ENCODE measurements at places on chromosomes 5 and 9. TPM values are rescaled to one million over a fixed set of nuclear protein-coding genes. Genes with fewer than 3 reads are reported as not detected.

DNA sequence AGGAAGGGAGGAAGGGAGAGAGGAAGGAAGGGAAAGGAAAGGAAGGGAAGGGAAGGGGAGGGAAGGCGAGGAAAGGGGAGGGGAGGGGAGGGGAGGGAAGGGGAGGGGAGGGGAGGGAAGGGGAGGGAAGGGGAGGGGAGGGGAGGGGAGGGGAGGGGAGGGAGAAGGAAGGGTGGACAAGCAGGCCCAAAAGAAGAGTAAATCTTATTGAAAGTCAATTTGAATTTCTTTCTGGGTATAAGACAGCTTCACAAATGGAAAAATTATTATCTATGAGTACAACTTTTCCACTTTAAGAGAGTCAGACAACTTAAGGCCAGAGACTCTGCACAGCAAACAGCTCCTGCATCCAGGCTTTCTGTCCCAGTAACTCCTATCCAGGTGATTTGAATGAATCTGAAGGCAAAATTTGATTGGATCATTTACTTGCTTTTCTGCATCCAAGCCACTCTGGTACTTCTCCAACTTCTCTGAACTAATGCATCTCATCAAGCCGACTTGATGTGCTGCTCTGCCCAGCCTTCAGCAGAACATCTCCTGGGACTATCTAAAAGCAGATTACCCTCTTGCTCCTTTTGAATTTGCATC, 363.4 kb upstream of the KIF2A start:
- DNase-seq: no peak

GRCh38 chr5:5492087-5492933, 69.8 kb downstream of the ICE1 start:
- DNase-seq: peak; percentile 83

GRCh38 chr9:135329571-135330306, 149.8 kb upstream of the PPP1R26 start:
- DNase-seq: no peak

DNA sequence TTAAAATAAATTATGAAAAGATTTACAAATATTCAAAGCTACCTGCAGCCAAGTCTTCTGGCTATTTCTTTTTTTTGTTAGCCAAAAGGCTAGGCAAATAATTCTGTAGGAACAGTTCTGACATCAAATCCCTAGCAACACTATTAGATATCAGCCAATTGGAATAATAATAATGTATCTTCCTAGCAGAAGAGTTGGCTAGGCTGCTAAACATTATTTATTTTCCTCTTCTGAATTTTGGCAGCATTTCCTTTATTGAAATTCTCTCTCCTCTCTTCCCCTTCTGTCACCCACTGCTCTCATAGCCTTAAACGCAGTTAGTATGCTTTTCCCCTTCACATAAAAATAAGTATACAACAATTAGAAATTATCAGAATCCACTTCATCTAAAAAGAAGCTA, 42.6 kb downstream of the ZDHHC21 start:
- no peak for DNase-seq

NUTM2G gene
- total RNA-seq: not detected

GRCh38 chr5:170971-171800, 20.1 kb upstream of the LRRC14B start:
- no peak for DNase-seq

- no peak for DNase-seq
Observed at GRCh38 chr5:79802406-79802805, 112.8 kb downstream of the CMYA5 start.

DNA sequence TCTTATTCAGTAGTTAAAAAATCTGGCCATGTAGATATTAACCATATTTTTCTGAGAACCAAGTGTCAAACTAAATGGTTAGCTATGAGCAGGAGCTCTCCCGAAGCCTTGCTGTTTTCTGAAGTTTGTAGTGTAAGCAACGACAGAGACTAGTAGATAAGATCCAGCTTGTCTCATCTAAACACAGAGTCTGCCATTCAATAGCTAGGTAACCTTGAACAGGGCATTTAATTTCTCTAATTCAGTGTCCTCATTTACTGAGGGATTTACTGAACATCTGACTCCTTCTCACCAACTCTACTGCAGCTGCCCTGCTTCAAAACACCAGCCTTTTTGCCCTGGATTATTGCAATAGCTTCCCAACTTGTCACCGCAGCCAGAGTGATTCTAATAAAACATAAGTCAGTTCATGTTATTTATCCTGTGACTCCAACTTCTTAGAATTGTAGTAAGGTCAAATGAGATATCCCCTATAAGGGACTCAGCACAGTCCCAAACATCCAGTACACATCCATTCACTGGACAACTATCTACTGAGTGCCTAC, 337.0 kb downstream of the PLK2 start:
- no peak for DNase-seq

GRCh38 chr5:151680944-151681427, 5.7 kb downstream of the SPARC start:
- DNase-seq: no peak

DNA sequence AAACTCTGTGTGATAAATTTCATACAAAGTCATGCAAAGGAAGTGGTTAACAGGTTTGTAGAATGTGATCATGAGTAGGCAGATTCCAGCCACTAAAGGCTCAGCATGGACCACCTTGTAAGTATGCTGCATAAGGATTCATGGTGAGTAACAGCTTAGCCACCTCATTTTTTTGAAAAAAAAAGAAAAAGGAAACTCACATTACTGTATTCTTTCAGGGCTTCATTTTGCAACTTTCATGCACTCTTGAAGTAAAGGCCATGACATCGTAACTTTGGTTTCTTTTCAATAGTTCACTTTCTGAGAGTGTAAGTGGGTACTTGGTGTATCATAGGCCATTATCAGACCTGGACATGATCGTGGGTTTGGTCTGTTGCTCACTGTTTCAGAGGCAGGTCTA, 175.1 kb downstream of the PCSK1 start:
- no peak for DNase-seq

GRM6 gene
- not detected for total RNA-seq

GRCh38 chr5:36569491-36569890, 36.9 kb upstream of the SLC1A3 start:
- no peak for DNase-seq

TRUB2 gene
- 31.8 TPM for total RNA-seq

SYK gene
- total RNA-seq: not detected

GDF9 gene
- 1.3 TPM for total RNA-seq

DNA sequence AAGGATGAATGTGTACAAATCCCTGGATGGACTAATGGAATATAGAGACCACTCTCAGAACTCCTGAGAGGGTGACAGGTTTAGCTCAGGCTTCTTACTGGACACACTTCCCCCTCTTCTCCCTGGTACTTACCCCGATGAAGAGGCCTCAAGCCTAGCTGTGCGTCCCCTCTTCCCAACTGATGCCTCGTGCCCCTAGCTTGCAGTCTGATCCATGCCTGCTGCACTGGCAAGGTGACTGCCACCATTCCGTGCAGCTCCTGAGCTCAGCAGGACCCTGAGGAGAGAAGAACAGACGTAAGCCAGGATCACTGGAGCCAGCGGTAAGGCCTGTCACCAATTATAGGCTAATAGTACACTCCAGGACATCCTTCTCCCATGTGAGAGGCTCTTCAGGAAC, 5.5 kb upstream of the STOML2 start:
- no peak for DNase-seq

GRCh38 chr5:5364932-5365331, 57.5 kb upstream of the ICE1 start:
- no peak for DNase-seq

DNA sequence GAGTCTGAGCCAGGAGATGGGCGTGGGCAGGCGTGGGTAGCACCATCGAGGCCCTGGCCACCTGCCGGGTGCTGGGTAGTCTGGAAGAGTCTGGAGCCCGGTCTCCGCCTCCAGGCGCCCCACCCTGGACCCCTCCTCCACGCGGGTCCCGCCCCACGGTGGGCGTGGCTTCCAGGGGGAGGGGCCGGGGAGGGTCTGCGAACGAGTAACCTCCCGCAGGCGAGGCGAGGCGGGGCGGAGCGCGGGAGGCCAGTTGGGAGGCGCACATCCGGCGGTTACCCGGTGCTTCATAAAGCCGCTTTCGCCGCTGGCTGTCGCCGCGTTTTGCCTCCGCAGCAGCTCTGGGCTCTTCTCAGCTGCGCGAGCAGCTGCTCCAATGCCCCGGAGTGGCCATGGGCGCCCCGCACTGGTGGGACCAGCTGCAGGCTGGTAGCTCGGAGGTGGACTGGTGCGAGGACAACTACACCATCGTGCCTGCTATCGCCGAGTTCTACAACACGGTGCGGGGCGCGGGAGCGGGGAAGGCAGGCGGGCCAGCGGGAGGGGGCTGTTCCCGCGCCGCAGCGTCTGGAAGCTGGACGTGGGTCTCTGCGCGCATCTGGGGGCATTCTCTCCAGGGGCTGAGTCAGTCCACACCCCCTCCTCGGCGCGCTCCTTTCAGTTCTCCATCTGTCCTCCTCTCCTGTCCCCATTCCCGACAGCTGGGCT, at the start of gene ACER2:
ACER2 (plus strand) TSS at position 317 of the 708 bp plus-strand sequence; CDS start at position 393, 76 bp downstream.
- DNase-seq: peak; percentile 87

DNA sequence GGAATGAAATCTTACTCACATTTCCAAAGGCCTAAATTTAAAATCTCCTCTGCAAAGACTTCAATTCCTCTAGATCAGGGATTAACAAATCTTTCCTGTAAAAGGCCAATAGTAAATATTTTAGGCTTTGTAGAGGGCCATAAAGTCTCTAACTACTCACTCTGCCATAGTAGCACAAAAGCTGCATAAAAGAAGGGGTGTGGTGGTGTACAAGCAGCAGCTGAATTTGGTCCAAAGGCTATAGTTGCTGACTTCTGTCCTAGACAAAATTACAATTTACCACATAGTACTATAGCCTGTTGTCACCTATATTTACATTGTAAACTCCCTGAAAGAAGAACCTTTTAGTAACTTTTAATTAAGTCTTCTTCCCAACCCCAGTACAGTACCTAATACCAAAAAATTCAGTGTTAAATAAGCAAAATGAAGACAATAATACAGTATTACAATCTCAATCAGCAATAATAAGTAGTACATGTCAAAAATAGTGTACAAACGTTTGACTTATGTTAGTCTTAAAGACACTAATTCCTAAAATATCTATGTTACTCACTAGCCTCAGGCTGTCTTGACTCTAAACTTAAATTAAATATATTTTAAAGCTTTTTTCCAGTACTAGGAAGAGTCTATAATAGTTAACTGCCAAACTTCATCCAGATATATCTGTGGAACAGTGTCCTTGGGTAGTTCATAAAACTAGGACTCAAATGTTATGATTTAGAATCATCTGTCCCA, 6.9 kb downstream of the CETN3 start:
- no peak for DNase-seq

UBAP1 gene
- 55.1 TPM for total RNA-seq

GRCh38 chr9:33139421-33140228, 27.5 kb downstream of the B4GALT1 start:
- DNase-seq: peak; percentile 95

- DNase-seq: no peak
Observed at GRCh38 chr5:53923961-53924360, 363.5 kb downstream of the NDUFS4 start.

GRCh38 chr9:6049798-6050197, 34.4 kb upstream of the RANBP6 start:
- no peak for DNase-seq

GRCh38 chr5:18095061-18095460, 460.8 kb downstream of the TAF11L14 start:
- no peak for DNase-seq

CDH18 gene
- total RNA-seq: not detected

DNA sequence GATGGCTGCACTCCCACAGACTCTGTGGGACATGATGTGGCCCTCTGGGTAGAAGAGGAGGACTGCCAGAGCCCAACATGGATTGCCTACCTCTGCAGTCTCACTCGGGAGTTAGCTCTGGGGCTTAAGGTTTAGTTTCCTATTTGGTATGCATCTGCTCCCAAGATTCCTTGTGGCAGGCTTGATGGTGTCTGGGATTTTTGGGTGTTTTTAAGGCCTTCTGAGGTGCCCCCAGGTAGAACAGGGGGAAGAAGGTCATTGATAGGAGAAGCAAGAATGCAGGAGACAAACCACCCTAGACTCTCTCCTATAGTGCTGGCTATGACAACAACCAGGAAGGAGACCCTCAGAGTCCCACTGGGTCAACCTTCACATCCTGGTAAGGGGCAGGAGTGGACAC, 46.7 kb upstream of the CXCL14 start:
- no peak for DNase-seq
